ENCODE measurements at places on chromosomes 2 and 18. TPM values are rescaled to one million over a fixed set of nuclear protein-coding genes. Genes with fewer than 3 reads are reported as not detected.

GRCh38 chr2:230678451-230678850 is 34.2 kb upstream of the CAB39 start:
- DNase-seq, result no peak

DNA sequence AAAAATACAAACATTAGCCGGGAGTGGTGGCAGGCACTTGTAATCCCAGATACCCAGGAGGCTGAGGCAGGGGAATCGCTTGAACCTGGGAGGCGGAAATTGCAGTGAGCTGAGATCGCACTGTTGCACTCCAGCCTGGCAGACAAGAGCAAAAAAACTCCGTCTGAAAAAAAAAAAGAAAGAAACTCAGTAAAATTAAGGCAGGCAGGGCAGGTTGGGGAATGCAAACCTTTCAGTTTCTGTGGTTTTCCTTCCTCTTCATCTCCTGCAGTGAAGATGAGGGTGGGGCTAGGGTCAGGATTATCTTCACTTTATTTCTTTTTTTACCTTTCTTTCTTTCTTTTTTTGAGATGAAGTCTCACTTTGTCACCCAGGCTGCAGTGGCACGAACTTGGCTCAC is 43.2 kb upstream of the PSME4 start:
- no peak for DNase-seq

GRCh38 chr2:236040600-236041328 is 127.4 kb downstream of the GBX2 start:
- no peak for DNase-seq

DNA sequence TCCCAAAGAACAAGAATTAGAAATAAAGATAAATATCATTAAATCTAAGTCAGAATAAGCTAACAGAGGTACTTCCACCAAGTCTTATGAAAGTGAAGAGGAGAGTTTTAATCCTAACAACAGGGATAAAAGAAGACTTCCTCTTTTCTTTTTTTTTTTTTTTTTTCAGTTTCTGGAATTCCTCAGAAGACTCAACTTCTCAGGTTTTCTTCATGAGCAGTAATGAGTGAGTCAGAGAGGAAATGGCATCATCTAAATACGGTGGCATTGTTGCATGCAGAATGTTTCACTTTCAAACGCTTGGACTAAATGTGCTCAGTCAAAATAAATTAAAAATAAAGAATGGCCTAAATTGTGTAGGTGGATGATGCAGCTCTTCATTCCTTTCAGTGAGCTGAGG is 45.6 kb upstream of the ARHGAP15 start:
- DNase-seq, result no peak

DNA sequence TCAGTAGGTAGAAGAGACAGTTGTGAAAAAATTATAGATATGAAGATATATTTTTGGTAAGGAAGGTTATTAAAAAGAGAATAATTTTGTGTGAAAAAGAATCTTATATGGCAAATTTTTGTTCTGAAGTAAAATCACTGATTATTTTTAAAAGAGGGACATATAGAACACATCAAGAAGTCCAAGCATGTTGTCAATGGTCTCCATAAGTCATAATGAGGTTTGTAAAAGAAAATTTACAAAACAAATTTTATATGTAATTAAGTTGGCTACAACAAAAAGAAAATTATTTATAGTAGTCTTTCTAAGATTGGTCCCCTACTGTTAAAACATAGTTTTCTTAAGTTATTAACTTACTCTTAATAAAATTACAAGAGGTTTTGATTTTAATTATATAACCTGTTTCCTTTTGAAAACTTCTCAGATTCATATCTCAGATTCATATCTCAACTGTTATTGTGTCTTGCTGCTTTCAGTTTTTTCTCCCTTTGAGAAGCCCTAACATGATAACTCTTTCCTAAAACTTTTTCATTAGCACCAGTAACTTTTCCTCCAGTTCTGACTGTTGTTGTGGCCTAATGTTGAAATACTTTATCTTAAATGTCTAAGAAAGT is 81.2 kb downstream of the SH3YL1 start:
- no peak for DNase-seq

GRCh38 chr18:75377258-75377657 is 50.2 kb downstream of the SMIM21 start:
- DNase-seq, result no peak

GRCh38 chr2:19461504-19462255 is 103.3 kb upstream of the OSR1 start:
- DNase-seq, result no peak

The ASB18 gene
- polyA plus RNA-seq, result not detected

The ASXL3 gene
- polyA plus RNA-seq, result 6.0 TPM

The FAM124B gene
- 2.3 TPM for polyA plus RNA-seq
